ENCODE measurements at places on chromosomes 7 and 10. TPM values are rescaled to one million over a fixed set of nuclear protein-coding genes. Genes with fewer than 3 reads are reported as not detected.
A peak's percentile ranks its signal among the peaks of the same experiment; 100 is the strongest.

GRCh38 chr10:103692436-103692951 is 162.9 kb downstream of the SH3PXD2A start:
- DNase-seq: no peak

DNA sequence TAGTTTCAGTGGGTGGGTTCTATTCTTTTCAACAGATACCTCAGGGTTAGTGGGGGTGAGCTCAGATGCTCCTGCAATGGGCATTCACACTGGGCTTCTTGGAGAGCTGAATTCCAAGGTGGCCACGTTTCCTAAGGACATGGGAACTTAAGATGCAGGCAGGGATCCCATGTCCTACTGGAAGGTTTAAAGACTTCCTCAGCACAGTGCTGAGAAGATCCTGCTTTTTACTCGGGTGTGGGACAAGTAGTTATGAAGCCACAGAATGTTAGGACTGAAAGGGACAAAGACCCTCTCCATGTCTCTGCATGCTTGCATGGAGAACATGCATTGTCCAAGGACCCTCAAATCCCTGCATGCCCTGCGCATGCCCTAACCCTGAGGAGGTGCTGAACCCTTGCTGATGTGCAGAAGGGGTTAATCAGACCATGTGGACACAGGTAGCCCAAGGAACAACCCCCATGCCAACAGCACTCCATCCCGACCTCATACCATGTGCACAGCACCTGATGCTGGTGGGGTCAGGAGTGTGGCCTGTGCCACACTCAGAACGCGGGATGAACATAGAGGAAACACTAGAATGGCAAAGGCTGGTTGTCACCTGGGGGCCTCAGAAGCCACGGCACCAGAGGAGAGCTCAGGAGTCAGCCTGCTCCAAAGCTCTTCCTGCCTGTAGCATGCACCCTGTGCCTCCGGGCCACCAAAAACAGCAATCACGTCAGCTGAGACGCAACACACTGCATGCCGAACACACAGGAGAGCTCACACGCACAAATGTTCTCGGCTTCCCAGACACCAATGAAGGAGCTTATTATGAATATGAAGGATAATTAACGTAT is 15.2 kb downstream of the IL2RA start:
- no peak for DNase-seq

GRCh38 chr7:44565097-44565794 is 8.5 kb downstream of the DDX56 start:
- peak; percentile 59 for DNase-seq

GRCh38 chr10:126538439-126539135 is 131.9 kb downstream of the C10orf90 start:
- no peak for DNase-seq

DNA sequence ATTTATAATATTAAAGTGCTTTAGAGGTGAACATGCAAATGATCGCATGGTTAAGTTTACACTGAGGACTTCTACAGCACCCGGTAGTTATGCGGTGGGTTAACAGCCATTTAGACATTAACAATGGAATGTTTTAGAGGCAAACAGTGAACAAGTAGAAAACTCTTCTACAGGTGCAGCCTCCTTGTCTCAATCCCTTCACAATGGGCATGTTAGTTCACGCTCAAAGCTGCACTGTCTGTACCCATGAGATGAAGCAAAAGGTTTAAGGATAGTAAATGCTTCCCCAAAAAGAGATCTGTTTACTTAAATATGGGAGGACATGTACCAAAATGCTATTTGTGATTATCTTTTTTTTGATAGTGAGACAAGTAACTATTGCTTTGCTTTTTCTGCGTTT is 25.1 kb downstream of the PUS7 start:
- no peak for DNase-seq

The CNPY1 gene
- not detected for total RNA-seq

The GDI2 gene
- 420 TPM for total RNA-seq

DNA sequence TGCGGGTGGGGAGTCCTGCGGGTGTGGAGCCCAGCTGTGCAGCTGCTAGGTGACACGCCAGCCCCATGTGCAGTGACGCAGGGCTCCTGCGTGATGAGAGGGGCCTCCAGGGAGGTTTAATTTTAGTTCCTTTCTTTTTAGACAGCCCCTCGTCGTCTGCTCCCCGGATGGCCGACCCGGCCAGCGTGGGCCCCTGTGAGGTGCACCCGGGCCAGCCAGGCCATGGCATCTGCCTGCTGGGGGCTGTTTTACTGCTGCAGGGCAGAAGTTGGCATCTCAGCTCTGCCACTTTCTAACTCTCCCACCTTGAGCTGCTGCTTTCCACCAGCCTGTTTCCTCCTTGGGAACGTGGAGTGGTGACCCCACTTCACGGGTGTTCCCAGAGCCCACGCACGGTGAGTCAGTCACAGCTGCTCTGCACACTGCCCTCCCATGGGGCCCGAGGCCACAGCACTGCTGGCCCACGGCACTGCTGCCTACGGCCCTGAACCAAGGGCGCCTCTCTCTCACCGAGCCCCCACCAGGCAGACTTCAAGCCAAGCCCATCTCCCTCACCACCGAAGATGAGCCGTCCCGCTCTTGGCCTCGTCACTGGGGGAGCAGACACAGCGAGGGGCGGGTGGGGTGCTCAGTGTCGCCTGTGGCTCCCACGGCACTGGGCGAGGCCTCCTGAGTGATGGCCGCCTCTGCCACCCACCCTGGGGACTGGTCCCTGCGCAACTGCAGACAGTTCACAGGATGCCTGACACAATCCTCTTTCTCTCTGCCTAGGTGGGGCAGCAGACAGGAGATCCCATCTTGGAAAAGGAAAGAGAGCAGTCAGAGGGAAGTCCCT is 21.3 kb downstream of the CYP2W1 start:
- DNase-seq: no peak

GRCh38 chr7:26910221-26910620 is 45.8 kb upstream of the SKAP2 start:
- DNase-seq: no peak

GRCh38 chr7:49839863-49840645 is 66.6 kb downstream of the VWC2 start:
- no peak for DNase-seq

- DNase-seq: peak; percentile 26
These were observed 7.5 kb downstream of the ZYX start for GRCh38 chr7:143388491-143389101.

GRCh38 chr7:72386118-72386517 is 26.0 kb downstream of the CALN1 start:
- DNase-seq: no peak

All from uterus (tissue), 4 donors.